ENCODE measurements at places on chromosomes 5 and 9.

DNA sequence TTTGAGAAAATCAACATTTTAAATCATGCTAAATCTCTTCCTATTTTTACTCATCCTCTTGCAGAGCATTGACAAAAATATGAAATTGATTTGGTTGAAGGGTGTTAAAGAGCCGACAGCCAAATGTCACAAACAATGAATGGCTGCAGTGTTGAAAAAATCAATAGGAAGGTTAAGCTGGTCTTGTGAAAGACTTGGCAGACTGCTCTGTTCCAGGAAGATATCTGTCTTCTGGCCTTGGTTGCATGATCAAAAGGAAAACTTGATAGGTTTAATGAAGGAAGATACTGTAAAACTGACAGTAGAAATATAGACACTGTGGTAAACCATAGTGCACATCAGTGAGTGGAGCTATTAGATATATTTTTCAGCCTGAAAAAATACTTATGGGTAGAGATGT lies 103.6 kb downstream of the PBX3 start:
- DNase-seq, result no peak

DNA sequence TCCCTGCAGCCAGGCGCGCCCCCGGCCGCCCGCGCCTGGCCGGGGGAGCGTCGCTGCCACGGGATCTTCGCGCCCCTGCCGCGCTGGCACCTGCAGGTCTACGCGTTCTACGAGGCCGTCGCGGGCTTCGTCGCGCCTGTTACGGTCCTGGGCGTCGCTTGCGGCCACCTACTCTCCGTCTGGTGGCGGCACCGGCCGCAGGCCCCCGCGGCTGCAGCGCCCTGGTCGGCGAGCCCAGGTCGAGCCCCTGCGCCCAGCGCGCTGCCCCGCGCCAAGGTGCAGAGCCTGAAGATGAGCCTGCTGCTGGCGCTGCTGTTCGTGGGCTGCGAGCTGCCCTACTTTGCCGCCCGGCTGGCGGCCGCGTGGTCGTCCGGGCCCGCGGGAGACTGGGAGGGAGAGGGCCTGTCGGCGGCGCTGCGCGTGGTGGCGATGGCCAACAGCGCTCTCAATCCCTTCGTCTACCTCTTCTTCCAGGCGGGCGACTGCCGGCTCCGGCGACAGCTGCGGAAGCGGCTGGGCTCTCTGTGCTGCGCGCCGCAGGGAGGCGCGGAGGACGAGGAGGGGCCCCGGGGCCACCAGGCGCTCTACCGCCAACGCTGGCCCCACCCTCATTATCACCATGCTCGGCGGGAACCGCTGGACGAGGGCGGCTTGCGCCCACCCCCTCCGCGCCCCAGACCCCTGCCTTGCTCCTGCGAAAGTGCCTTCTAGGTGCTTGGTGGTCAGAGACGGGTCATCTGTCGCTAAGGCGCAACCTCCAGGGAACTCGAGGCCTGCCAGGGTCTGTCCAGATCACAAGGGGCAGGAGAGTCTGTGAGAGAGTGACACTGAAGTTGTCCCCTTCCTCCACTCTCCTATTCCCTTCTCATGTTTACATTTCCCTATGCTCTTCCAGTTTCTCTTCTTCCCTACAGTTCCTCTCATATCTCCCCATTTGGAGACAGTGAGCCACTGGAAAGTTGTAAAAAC lies 1.3 kb downstream of the GPR150 start:
- DNase-seq, result no peak

DNA sequence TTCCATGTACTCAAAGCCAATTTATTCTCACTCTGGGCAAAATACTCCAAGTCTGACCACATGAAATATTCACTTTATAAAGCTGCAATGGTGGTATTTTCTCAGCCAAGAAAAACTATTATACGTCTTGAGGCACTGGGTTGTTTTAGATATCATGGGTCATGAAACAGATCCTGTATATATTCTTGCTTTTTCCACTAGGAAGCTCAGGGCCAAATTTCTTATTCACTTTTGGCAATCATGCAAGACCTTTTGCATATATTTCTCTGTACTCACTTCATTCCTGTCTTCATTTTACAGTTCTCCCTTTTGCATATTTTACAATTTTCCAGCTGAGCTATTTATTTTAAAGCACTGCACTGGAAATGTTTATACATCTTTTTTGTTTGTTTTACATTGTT lies 49.8 kb downstream of the GABBR2 start:
- no peak for DNase-seq

DNA sequence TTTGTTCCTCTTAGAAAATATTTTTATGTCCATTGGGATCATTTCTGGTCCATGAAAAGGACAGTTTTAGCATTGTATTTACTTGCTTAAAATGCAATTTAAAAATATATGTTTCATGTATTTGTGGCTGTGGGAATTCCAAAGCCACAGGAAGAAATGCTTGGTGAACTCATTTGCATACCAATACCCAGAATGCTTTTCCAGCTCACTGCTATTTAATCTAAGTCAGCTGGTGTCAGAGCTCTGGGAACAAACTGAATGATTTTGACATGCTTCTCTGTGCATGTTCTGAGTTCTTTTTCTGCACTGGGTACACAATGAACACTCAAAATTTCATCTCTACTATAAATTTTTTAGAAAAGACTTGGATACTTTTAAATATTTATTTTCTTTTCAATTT lies 482.8 kb upstream of the ARRDC3 start:
- no peak for DNase-seq

- DNase-seq, result no peak
Measured at GRCh38 chr9:6632516-6633183, 12.9 kb downstream of the GLDC start.

DNA sequence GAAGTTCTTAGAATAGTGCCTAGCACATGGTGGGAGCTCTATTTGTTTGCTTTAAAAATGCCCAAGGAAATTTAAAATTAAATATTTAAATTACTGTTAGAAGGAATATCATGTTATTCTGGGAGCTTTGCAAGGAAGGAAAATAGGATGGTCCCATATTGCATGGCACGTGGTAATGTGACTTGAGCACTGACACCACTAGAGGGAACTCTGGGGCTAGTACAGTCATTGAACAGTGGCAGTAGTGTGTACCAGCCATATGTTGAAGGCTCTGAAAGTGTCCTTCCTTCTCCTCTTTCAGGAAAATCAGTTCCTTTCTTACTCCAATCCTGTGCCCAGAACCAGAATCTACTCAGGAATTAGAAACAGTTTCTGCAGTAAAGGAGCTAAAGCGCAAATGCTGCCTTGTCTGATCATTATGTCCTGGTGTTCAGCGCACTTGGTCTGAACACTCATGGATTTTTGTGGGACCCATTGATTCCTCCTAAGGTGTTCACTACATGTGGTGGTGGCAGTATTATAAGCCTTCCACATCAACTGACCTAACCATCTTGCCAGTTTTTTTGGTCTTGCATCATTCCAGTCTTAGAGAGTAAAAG lies 54.1 kb downstream of the GDA start:
- no peak for DNase-seq

- DNase-seq, result no peak
Measured at GRCh38 chr5:28855626-28856025, 1817.2 kb upstream of the CDH9 start.

- DNase-seq, result no peak
Measured at GRCh38 chr5:66987949-66988838, 208.4 kb downstream of the CD180 start.

GRCh38 chr5:157575381-157576020 lies at the start of gene ADAM19:
Gene ADAM19 (minus strand): TSS chr5:157575775. CDS start chr5:157575696, 79 bp downstream.
- DNase-seq, result peak; percentile 32

DNA sequence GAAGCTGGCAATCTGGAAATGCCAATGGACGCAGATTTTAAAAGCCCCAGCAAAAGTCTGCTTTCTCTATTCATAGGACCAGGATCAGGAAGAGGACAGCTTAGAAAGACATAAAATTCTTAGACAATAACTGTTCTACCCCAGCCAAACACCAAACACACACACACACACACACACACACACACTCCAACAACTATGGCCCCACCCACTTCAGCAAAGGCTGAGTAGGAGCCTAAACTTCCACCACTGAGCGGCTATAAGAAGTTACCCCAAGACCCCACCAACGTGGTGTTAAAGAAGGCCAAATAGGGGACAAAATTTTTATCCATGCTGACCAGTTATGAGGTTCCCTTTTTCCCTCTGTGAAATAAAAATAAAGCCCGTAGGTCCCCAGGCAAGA lies 32.9 kb downstream of the ZMAT2 start:
- DNase-seq, result no peak

DNA sequence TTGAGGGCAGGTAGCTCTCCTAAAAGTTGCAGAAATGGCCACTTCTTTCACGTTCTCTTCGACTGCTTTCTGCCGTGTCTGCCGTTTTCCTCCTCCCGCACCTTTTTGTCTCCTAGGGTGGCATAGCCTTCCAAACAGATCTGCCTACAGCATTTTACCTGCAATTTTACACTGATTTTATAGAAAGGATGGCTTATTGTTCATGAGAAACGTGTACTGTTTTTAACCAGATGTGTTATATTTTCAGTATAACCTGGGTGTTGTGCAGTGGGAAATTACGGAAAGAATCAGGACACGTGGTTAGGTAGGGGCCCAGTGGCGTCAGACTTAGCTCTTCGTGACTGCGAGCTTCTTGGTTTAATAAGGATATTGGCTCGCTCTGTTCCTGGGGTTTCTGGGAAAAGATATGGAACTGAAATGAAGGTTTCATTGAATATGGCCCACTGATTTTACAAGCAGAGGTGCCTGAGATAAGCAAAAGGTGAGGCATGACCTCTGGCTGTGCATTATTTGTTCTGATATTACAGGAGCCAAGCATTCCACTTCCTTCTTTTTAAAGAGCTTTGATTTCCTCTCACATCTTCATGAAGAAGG lies 43.7 kb upstream of the PRSS3 start:
- DNase-seq, result no peak

DNA sequence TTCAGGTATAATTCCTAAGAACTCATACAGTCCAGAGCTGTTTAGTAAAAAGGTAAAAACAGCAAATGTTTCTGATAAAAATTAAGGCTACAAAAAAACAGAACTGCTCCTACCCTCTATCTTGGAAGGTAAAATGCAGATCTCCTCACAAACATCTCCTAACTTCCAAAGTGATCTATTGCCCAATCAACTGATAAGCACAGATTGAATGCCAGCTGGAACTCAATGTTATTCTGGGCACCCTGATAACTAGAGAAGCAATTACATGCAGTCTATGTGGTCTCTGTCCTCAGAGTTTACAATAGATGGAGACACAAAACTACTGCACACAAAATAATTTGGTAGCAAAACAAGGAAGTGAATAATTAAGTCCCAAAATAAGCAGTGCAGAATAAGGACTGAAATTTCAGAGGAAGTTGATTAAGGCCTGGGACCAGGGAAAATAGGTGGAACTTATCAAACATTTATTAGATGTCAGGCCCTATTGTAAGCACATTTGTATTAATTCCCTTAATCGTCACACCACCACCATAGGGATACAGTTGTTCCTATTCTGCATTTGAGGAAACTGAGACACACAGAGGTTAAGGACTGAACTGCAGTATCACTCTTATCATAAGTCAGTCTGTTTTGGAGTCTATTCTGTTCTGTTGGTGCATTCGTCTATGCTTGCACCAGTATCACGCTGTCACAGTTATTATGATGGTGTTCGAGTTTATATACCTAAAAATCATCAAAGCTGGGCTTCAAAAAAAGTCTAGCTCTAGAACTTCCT lies 102.2 kb upstream of the TARS1 start:
- no peak for DNase-seq

DNA sequence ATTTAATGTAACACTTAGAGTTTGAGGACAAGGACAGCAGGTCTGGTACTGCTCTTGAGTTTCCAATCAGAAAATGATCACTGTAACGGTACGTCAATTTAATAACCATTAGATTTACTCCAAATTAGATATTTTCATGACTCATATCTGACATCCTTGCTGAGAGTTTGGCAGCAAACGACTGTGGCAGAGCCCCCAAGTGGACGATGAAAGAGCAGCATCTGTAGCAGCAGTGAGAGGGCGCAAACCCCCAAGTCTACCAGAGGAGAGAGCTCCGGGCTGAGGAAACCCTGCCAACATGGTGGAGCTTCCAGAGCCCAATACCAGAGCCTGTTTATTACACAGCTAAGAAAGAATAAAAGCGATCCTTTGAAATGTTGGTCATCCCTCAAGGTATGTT lies 73.2 kb upstream of the EPB41L4A start:
- DNase-seq, result no peak

GRCh38 chr5:134554319-134555222 lies 29.1 kb downstream of the JADE2 start:
- no peak for DNase-seq

DNA sequence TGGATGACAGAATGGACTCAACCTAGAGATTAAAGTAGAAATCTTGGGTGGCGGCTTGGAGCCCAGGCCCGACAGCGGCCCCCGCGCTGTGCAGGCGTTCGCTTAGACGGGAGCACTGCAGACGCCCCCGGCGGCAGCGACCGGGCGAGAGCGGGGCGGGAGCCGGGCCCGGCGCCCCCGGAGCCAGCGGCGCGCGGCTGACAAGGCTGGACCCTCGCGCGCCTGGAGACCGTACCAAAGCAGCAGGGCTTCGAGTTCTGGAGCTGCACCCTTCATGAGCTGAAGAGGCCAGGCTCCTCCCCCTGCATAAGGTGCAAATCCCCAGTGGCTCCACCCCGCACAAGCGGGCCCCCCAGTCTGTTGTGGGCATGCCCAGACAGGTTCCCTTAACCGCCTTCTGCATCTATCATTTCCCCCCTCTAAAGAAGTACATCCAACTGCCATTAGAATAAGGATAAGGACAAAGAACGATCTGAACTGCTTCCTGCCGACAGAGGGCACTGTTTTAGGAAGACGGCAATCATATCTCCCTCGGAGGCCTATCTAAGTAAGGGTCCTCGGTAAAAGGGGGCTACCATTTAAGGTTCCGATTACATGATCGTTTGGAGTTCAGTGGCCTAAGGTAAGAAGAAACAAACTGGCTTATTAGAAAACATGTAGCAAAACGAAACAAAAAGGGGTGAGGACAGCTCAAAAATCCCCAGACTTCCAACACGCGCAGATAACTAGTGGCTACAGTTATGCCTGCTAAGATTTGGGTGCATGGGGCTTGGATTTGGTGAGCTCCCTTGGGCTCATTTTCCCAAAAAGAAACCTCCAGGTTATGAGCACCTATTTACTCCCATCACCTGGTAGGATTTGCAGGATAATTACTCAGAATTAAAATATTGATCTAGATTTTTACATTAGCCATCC lies 66.3 kb downstream of the RGMB start:
- DNase-seq, result no peak

- no peak for DNase-seq
Measured at GRCh38 chr5:60851626-60852025, 7.6 kb upstream of the ELOVL7 start.

GRCh38 chr5:139468421-139468931 lies 2.3 kb upstream of the SMIM33 start:
- no peak for DNase-seq

GRCh38 chr5:73437101-73437776 lies 11.3 kb downstream of the FOXD1 start:
- no peak for DNase-seq
